ENCODE measurements at places on chromosomes 5 and 9.
A peak's percentile ranks its signal among the peaks of the same experiment; 100 is the strongest.

GRCh38 chr9:120399940-120400339 is 180.0 kb downstream of the CDK5RAP2 start:
- DNase-seq = no peak

DNA sequence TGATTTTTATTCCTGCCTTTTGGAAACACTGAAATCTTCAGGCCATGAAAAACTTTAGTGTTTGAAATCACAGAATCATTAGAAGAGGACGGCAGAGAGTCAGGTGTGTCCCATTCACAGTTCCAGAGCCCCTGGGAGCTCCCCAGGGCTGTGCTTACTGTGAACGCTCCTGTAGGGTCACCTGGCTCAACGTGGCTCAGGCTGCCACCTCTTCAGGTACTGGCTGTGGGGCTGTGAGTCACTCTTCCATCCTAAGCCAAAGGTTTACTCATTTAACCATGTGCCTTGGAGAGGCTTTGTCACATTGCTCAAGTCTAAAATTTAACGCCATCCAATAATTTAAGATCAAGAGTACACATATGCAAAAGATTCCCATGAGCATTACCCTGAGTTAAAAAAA is 50.2 kb upstream of the FSTL4 start:
- no peak for DNase-seq

DNA sequence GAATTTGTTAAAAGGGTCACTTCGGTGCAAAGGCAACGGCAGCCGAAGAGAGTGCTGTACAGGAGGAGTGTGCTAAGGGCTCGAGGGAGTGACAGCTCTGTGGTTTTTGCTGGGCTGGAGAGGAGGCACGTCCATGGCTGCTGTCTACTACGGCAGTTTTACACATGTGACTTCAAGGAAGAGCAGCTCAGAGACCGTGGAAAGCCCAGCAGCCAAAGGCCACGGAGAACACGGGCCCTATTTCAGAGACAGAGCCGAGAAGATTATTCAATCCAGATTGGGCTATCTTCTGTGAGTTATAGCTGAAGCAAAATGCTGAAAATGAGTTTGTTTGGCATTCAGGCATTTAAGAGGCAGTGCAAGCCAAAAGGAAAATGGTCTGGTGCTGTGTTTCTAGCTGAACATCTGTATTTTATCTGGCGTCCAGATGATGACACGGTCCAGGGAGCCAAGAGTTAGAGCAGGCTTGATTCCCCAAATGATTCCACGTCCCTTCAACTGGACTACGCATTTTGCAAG is 96.4 kb downstream of the RFK start:
- DNase-seq = no peak

DNA sequence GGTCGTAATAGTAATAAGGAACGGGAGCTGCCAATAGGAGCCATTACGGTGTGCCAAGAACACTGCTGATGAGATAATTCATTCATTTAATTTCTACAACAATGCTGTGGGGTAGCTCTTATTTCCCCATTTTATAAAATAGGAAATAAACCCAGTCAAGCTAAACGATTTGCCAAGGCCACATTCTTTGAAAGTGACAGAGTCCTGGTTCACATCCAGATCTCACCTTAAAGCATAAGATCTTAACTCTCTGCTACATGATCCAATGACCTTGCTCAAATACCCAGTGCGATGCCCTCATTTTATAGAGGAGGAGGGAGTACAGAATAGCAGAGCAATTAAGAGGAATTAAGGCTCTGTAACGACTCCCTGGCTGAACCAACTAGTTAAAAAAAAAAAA is 5.0 kb downstream of the PDE6A start:
- DNase-seq = peak; percentile 27

DNA sequence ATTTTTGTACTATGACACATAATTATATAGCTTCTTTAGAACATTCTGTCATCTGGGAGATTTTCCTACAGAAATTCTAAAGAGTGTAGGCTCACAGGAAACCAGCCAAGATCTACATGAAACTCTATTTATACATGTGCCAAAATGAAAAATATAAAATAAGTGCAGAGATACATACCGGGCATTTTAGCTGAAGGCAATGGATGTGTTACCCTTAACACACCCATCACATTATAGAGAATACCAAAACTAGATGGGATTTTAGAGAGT is 125.9 kb downstream of the TRIM32 start:
- no peak for DNase-seq

DNA sequence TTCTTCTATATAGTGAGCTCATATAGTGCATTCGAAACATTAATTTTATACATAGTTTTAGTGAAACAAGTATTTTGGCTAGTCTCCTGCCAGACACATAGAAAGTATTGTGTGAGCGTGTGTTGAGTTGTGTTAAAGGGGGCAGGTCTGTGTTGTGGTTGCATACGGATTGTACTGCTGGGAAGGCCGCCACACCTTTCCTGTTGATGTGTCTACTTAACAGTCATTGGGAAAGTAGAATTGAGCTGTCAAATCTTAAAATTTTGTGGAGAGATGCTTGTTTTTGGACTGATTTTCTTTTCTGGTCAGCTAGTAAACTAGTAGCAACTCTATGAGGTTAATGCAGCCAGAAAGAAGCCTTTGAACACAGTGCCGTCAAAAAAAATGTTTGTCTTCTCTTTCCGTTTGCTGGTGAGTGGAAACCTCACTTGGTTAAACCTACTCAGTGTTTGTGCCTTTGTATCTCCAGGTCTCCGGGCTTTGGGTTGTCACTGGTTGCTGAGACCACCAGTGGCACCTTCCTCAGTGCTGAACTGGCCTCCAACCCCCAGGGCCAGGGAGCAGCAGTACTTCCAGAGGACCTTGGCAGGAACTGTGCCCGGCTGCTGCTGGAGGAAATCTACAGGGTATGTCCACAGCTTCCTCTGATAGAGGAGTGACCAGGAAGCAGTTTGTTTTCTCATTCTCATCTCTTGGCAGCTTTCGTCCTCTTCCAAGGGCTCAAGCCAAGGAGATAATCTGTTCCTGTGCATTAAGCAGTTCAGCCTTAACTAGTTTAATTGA is 51.5 kb downstream of the RCL1 start:
- no peak for DNase-seq

- no peak for DNase-seq
These were observed 41.6 kb upstream of the POU5F2 start for GRCh38 chr5:93782978-93783377.

- peak; percentile 78 for DNase-seq
These were observed 12.5 kb upstream of the EXOSC2 start for GRCh38 chr9:130680836-130681768.

DNA sequence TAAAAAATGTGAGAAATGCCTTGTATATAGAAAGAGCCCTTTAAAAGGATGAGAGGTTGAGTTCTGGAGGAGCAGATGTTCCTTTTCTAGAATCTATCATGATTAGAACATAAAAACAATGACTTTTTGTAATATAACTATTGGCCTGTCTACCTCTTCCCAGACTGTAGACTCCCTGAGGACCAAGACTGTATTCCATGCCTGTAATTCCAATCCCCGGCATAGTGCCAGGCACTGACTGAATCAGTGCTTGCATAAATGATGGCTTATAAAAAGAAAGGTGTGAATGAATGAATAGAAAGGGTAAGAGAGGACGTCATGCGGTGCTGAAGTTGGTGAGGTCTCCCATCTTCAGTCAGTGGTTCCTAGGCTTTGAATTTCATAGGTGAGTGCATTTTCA is 92.6 kb upstream of the GDNF start:
- no peak for DNase-seq

GRCh38 chr5:179905161-179905560 is 2.5 kb downstream of the TBC1D9B start:
- peak; percentile 16 for DNase-seq

DNA sequence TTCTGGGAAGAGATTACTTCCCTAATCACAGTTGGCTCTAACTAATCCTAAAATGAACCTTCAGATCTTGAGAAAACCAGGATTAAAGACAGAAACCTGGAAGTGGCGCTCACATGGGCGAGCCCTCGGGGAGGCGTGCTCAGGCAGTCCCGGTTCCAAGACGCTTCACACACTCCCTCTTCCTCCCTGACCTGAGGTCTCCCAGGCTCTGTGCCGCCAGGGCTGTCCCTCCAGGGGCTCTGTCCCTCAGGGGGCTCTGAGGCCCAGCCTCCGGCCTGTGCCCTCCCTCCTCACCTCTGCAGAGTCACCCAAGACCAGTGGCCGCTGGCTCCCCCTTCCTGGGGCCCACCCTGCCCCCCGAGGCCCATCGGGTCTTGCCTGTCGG is 10.2 kb downstream of the SLC9A3 start:
- no peak for DNase-seq

DNA sequence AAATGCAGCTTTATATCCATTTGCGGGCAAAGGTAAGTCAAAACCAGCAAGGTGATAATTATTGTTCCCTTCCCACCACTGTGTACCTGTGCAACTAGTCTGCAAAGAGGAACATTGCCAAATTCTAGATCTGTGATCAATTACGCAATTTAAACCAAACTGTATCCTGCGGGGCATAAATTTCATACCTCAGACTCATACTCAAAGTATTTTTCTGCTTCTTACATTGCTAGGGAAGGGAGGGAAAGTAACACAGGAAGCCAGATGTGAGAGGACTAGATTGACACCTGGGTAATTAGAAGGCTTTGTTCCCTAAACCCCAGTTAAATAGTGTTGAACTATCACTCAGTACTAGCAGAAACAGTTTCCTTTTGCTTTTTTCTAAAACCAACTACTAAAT is 240.2 kb upstream of the ZNF608 start:
- no peak for DNase-seq

DNA sequence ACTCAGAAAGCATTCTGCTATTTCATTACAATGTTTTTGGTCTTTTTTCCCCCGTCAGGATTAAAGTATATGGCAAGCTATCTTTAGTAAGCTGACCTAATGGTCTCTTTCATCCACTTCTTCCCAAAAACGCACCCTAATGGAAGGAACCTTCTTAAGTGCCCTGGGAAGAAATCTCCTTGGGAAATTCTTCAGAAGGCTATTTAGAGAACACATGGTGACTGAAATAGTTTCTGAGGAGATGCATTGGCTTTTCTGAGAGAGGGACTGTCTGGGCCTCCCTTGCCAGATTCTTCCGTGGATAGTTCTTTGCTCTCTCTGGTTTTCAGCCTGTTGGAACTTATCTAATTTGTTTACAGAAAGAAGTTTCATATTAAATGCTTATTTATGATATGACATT is 524.1 kb upstream of the MEF2C start:
- no peak for DNase-seq

GRCh38 chr9:128626181-128626580 is 30.5 kb downstream of the DYNC2I2 start:
- no peak for DNase-seq

DNA sequence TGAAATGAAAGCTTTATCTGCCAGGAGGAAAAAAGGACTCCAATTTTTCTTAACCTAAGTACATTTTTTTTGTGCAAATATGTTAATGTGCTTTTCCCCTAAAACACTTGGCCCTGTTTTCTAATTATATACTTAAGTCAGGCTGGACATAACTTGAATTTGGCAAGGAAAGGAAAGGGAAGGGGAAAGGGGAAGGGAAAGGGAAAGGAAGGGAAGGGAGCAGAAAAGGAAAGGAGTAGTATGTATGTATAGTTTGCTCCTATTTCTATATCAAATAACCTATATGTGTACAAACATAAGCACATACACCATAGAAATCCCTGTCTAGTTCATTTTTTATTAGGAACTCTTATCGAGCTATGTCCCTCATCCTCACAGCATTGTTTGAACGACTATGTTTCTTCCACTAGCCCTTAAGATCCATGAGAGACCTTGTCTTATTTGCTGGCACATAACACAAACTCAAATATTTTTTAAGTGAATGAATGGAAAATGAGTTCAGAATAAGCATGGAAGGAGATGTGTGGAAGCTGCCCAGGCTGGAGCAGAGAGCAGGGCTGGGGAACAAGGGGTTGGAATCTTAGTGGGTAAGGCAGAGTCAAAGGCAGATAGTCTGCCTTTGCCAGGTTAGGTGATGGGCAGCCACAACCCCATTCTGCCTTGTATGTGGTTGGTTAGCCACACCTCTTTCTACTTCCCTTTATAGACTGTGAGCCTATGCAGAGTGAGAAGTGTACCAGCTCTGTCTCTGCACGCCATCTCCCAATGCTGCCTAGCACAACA is 70.0 kb downstream of the KLHL3 start:
- peak; percentile 73 for DNase-seq

DNA sequence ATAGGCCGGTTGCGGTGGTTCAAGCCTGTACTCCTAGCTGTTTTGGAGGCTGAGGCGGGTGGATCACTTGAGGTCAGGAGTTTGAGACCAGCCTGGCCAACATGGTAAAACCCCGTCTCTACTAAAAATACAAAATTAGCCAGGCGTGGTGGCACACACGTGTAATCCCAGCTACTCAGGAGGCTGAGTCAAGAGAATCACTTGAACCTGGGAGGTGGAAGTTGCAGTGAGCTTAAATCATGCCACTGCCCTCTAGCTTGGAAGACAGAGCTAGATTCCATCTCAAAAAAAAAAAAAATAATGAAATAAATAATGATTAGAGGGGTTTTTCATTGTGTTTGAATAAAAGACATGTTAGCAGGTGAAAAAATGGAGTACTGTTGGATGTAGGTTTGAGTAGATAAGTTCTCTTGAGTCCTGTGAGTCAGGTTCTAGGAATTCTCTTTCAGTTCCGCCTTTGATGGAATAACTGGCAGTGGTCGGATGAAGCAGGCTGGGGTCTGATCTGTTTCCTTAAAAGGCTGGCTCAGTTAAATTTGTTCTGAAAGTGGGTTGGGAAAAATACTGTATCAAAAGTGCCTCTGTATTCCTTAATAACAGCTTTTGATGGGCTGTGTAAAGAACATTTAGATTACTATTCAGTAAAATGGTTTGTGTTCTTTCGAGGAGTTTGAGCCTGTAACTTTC is 73.2 kb downstream of the AOPEP start:
- no peak for DNase-seq

DNA sequence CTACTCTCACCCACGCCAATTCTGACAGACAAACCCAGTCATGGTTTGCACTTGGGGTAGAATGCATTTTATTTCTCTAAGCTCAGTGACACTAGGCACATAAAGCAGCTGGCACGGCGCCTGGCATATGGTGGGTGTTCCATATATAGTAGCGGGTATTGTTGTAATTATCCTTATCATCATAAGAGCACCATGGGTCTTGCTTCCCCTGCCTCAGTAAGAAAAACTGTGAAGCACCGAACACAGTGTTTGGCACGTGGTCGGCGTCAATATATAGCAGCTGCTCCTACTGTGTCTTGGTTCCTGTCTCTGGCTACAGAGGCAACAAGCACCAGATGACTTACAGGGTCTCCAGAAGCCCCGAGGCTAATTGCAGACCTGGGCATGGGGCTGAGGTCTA is 194.1 kb upstream of the PANK3 start:
- no peak for DNase-seq

- DNase-seq = no peak
These were observed 40.4 kb upstream of the MATR3 start for GRCh38 chr5:139253115-139253514.

GRCh38 chr5:72628771-72629371 is 121.7 kb upstream of the ZNF366 start:
- DNase-seq = no peak
